ENCODE measurements at places on chromosomes 3 and 15.

- DNase-seq: no peak
These were observed 9.1 kb downstream of the MRPS11 start for GRCh38 chr15:88476635-88477060.

GRCh38 chr15:45612790-45613415 is 21.9 kb upstream of the SQOR start:
- no peak for DNase-seq

DNA sequence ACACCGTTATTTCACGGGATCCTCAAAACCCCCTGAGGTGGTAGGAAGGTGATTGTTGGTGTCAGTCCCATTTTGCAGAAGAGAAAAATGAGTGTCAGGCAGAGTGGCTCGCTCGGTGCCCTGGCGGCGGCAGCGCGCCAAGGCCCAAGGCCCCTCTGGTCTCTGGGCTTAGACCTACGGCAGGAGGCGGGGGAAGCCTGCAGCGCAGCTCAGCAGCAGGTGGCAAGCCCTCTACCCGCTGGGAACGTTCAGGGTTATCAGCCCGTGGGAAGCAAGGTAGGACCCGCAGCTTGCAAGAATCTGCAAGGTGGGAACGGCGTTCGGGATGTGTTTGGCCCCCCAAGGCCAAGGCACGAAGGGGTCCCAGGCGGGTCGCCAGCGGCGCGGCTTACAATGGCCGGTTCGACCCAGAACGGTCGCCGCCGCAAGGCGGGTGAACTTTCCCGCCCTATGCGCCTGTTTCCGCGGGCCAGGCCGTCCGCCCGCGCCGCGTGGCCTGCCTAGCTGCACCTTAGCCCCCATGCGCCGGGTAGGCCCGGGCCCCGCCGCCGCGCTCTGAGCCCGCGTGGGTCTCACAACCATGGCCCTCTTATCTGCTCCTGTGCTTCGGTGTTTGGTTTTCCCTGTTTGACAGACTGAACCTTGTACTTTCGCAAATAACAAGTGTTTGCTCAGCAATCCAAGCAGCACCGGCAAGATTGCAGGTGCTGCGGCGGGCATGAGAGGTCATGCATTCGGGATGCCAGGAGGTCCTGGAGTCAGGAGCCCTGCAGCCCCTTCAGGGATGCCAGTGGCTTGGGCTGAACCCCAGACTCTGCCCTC is 39.7 kb downstream of the CCNL1 start:
- DNase-seq: no peak

DNA sequence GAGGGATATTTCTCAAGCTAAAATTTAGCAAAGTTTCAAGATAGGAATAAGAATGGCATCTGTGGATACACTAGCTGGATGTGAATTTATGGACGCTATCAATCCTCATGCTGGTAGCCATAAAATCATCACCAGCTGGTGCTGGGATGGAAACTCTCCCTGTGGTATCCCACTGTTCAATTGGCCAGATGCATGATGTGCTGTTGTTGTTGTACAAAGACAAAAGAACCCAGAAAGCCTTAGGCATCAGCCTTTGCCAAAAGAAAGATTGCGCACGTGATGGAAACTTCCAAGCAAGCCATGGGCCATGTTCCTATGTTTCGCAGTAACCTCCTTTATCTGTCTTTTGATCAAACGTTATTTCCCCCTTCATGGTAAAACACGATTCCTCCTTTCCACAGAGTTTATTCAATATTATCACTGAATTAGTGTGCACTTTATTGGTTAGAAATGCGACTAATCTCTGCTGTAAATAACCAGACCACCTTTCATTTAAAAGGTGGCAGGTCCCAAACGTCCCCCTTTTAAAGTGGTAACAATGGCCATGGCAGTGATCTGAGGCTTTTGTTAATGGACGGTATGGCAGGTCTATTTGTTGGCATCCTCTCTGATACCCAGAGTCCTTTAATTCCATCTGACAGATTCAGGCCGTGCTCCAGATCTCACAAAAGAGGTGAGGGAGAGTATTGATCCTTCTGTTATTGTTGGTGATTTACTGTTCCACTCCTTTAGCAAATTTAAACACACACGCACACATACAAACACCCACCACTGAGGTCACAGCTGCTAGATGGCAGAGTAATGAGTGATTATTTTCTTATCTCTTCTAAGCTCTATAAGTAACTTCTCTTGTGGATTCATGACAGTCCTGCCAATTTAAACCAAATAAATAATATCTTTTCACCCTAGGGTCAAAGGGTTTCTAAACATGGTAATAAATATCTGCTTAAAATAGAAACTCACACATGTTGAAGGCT is 291.2 kb upstream of the KCNMB2 start:
- DNase-seq: no peak

DNA sequence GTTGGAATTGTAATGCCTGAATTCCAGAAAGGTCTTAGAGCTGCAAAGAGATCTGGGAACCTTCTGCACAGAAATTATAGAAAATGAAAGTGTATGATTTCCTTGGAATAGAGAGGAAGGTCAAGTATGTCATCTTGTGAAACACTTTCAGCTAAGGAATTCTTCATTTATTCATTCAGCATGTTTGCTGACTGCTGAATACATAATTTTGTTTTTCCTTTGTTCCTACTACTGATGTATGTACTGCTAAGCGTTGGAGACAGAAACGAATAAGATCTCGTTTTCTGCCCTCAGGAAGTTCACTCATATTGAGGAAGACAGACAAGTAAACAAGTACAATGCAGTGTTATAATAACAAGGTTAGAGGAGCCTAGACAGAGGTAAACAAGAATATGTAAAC is 14.3 kb upstream of the IL20RB start:
- DNase-seq: no peak

- DNase-seq: no peak
These were observed 427.9 kb upstream of the AGTR1 start for GRCh38 chr3:148269816-148270215.

- no peak for DNase-seq
These were observed 176.1 kb upstream of the HES1 start for GRCh38 chr3:193959861-193960260.

DNA sequence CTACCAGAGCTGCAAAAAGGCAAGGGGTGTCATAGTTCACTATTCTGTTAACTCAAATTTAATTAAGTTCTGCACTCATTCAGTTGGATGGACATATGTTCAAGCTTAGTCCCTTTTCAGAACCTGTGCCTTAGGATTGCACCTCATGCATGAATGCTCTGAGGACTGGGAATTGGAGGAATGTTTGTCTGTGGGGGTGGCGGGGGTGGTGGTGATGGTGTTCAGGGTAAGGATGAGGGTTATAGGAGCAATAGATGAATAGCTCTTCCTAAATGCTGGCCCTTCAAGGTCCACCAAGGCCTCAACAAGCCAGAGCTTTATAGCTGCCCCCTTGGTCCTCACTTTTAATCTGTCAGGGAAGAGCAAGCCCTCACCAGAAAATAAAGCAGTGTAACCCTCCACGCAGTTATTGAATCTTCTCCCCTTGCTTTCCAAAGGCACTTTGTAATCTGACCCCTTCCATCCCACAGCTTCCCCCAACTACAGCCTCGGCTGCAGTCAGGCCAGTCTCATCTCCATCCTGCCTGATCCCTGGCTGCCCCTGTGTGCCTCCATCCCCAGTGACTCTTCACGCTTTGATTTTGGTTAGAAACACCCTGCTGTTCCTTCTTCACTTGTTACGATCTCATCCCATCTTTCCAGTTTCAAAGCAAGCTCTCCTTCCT is 221.6 kb upstream of the LMCD1 start:
- no peak for DNase-seq

DNA sequence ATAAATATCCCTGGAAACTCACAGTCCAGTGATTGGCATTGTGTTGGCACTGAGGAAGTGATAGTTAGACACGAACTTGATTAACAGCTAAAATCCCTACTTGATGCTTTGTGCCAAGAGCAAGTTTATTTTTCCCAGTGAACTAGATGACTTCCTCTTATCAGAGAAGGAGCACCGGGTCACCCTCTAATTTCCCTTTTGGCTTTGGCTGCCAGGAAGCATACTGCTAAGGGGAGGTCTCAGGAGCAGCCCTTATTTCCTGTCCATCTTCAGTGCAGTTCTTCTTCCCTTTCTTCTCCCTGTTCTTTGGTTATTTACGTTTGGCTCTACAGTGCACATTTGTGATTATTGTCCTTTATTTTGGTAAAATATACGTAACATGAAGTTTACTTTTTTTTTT is 13.0 kb downstream of the FBLN2 start:
- DNase-seq: no peak

GRCh38 chr3:72336821-72337479 is 511.3 kb downstream of the SHQ1 start:
- DNase-seq: no peak

DNA sequence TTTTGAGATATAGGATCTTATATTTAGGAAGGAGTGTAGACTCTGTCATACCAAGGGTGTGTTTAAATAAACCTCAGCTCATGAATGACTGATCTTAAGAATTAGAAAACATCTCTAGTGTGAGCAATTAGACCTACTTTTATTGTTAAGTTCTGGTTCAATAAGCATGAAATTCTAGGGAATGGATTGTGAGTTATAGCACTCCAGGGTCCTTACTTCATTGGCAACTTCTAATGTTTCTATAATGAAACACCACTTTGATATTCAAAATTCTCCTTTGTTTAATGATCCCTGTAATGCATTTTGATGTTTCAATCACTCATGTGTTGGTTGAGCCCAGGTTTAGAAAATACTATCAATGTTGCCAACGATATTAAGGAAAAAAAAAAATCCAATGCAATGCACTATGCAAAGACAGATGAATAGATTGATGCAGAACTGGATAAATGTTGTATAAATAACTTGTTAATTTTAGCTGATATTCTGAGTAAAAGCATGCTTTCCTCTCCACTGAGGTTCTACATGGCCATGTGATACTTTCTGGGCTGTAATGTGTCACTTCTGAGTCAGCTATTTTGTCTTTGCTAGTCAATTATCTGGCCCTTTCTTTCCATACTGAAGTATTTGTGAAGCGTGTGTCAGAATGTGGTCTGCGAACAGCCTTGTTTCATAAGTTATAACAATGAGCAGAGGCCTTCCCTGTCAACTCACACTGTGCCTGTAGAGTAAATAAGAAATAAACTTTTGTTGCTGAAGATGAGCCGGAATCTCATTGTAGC is 1035.9 kb downstream of the PLOD2 start:
- DNase-seq: no peak

DNA sequence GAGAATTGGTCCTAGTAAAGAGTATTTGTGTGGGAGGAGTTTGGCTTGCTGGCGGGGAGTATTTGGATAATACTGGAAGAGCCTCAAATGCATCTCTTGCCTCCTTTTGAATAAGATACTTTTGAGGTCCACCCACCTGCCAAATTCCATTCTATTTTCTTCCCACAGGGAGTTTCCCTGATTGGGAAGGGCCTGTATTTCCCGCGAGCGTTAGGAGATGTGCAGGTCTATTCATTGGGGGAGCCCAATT is 406 bp upstream of the RASA2 start:
- DNase-seq: no peak

DNA sequence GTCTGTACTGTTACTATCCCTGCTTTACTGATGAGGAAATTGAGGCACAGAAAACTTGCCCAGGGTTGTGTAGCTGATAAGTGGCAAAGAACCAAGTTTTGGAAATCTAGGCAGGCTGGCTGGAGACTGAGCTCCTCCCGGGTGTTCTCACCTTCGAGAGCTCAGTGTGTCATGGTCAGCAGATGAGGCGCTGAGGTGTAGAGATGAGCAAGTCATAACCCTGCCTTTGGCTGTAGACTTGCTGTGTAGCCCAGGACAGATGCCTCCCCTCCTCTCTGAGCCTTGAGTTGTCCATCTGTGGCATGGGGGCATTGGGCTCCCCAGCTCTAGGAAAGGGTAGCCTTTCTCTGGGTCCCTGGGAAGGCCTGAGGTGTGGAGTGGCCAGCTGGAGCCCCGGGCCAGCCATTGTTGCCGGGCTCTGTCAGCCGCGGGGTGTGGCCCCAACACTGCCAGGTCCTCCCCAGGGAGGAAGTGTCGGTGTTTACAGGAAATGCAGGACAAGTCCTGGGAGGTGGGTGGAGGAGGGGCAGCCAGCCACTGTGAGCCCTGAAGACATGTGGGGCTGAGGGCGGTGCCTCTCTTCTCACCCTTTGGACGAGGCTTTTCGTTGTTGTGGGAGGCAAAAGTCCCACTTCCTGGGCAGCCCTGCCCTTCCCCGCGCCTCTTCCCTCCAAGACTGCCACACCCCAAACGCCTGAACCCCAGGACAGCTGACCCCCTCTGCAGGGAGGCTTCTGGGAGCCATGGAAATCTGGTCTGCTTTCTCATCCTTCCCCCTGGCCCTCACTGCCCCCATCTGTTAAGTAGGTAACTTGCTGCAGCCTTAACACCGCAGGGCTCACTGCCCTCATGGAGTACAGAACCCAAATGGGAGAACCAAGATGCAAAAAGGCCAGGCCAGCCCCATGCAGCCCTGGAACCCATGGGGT is 29.1 kb downstream of the FGD5 start:
- DNase-seq: no peak

GRCh38 chr15:81270781-81271491 is 53.0 kb downstream of the STARD5 start:
- no peak for DNase-seq

GRCh38 chr15:73176598-73176997 is 124.3 kb downstream of the NEO1 start:
- no peak for DNase-seq

Measured in activated T-helper 9 cell treated with anti-CD3 and anti-CD28 coated beads, Interleukin-2, amount 50 U/mL, for 16 hours (primary cell).